NCI-H1105 treated with DMSO at 0.1 percent for 48 hours (cell line): ENCODE measurements at places on chromosomes 4 and X.
A peak's percentile ranks its signal among the peaks of the same experiment; 100 is the strongest.

GRCh38 chr4:124266721-124267120 lies 445.8 kb downstream of the ANKRD50 start:
- DNase-seq: no peak

- no peak for DNase-seq
Measured at GRCh38 chrX:133359466-133359865, 55.8 kb downstream of the GPC4 start.

GRCh38 chrX:119003462-119003861 lies 29.0 kb downstream of the LONRF3 start:
- DNase-seq: no peak

- no peak for DNase-seq
Measured at GRCh38 chr4:84799318-84799717, 167.2 kb downstream of the WDFY3 start.

DNA sequence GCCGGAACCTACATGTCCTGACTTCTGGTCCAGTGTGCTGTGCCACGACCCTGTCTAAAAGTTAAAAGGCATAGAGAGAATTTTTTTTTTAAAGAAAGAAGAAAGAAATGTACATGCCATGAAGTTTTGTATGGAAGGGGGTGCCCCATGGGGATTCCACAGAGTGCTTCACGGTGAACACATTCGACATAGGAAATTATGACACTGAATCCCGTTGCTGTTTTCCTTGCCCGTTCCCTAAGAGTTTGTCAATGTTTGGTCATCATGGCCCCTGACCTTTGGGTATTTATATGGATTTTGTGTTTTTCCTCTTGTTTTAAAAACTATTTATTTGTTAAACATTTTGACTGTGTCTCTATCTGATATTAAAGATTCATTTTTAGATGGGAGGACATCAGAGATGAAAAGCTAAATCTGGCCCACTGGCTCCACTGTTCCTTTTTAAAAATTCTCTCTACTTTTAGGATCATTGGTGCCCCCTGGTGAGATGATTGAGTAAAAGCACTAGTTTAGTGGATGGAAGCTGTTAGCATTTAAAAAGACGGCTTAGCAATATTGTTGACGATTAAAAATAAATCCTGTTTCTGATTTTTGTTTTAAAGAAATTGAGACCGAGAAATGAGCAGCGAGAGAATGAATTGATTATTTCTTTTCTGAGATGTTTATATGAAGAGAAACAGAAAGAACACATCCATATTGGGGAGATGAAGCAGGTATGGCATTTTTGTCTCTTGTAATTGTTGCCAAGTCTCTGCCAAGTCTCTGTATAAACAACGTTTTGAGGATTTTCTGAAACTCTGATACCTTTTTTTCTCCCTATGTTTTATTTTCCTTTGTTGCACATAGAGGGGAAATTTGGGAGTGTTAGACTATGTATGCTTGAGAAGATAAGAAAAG lies 75.0 kb downstream of the PTTG2 start:
- peak; percentile 26 for DNase-seq

DNA sequence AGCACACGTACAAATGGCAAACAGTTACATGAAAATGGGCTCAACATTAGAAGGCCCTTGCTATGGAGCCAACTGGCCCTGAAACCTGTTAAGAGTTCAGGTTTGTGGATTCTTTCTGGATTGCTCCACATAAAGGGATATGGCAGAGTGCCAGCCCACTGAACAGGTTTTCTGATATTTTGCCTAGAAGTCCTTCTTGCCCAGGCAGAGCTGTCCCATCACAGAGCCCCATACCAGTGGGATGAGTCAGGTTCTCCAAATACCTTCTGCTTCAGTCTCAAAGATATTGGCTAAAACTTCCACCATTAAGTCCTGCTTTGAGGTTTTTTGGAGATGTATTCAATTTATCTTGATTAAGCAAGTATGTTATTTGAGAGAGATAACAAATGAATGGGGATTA lies 146.8 kb upstream of the IL1RAPL2 start:
- no peak for DNase-seq

DNA sequence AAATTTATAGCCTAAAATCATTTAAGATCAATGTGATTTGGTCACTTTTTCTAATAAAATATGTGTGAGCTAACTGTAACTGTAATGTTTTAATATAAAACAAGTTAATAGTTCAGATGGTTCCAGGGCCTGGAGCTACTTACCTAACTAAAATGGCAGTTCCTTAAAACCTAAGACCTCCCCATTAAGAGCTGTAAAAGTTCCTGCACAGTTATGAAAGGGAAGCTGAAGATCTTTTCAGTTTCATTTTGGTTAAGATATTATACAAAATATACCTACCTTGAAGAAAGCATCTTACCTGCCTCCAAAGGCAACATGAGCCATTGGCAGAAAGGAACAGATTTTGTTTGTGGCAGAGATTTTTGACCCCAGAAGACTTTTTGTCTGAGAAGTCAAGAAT lies 30.1 kb downstream of the HPF1 start:
- DNase-seq: no peak

- DNase-seq: no peak
Measured at GRCh38 chr4:139606579-139607501, 50.8 kb upstream of the SETD7 start.

DNA sequence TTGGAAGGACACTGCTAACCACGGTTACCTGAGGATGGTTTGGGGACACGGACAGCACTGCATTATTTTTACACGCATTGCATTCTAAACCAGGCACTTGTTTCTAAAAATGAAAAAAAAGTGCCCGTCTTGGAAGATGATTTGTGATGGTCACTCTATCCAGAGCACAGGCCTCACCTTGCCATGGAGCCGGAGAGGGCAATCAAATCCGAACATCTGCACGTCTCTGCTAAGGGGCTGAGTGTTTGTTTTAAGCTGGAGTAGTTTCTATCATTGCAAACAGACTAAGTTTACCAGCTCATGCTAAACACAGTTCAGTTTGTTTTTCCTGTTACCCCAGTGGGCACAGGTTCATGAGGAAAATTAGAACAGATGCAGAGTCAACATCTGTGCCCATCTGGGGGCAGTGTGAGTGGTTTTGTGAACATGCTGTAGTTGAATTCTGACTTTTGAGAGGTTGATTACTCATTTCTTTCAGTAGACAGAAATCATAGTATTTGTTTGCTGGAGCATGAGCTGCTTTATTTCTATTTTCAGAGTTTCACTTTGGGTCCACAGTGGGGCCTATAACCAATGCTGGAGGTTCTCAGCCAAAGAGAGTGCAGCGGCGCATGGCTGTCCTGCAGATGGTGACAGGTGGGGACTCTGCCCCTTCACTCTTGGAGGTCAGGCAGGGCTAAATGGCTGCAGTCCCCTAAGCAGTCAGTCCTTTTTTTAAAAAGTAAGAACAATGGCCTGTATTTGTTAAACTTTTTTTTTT lies 65.4 kb upstream of the ENPP6 start:
- DNase-seq: no peak

GRCh38 chrX:103747163-103747562 lies 29.5 kb upstream of the PLP1 start:
- no peak for DNase-seq

- DNase-seq: no peak
Measured at GRCh38 chr4:26368685-26369084, 47.9 kb downstream of the RBPJ start.

DNA sequence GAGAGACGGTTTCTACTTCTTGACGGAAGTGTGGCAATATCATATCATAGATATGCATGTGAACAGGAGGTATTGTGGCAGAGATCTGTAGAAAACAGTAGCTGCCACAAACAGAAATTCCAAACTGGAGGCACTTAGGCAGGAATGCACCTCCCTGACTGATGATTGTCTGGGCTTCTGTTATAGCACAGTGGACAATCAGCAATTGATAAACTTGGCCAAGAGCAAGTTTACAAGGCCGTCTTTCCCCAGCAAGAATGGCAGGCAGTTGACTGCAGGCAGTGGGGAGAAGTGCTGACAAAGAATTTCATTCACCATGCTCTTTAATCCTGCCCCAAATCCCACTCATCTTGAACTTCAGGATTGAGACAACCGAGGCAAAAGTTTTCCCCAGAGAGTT lies 114.4 kb upstream of the STOX2 start:
- DNase-seq: no peak

- no peak for DNase-seq
Measured at GRCh38 chr4:1053080-1053661, 41.7 kb downstream of the FGFRL1 start.

DNA sequence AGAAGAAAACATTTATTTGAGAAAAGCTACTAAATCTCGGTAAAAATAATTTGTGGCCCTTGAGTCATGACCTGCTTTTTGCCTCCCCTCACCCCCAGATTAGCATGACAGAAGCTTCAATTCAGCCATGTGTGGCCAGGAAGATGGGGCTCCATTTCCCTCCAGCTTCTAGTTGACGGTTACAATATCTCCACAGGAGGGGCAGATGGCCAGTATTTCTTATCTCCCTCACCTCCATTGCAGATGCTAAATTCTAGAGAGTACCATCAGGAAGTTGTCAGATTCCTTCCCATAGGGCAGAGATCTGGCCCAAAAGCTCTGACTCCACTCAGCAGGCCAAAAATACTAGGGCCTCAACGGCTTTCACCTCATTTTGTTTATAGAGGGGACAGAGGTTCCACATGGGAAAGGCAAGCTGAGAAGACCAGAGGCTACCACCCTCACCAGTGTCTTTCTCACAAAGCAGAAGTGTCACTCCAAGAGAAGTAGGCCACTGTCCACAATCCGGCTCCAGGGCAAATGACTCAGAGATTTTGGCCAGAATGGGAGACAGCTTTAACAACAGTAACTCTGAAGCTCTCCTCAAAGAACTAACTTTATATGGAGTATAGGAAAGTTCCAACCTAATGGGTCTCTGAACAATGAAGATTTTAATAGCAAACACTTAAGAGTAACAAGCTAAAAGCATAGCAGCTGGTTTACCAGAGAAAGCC lies 108.3 kb downstream of the TBC1D19 start:
- no peak for DNase-seq
